ENCODE measurements at places on chromosomes 12 and 14.

- no peak for DNase-seq
Measured at GRCh38 chr14:54768501-54769129, 134.0 kb downstream of the GCH1 start.

DNA sequence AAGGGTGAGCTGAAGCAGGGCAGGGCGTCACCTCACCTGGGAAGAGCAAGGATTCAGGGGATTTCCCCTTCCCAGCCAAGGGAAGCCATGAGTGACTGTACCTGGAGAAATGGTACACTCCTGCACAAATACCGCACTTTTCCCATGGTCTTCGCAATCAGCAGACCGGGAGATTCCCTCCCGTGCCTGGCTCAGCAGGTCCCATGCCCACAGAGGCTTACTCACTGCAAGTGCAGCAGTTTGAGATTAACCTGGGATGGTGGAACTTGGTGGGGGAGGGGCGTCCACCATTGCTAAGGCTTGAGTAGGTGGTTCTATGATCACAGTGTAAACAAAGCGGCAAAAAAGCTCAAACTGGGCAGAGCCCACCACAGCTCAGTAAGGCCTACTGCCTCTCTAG lies 11.0 kb upstream of the DHRS4 start:
- no peak for DNase-seq

- no peak for DNase-seq
Measured at GRCh38 chr12:128852885-128853599, at the start of gene GLT1D1. Gene GLT1D1 (plus strand): TSS chr12:128853478. CDS start chr12:128853582, 104 bp downstream.

DNA sequence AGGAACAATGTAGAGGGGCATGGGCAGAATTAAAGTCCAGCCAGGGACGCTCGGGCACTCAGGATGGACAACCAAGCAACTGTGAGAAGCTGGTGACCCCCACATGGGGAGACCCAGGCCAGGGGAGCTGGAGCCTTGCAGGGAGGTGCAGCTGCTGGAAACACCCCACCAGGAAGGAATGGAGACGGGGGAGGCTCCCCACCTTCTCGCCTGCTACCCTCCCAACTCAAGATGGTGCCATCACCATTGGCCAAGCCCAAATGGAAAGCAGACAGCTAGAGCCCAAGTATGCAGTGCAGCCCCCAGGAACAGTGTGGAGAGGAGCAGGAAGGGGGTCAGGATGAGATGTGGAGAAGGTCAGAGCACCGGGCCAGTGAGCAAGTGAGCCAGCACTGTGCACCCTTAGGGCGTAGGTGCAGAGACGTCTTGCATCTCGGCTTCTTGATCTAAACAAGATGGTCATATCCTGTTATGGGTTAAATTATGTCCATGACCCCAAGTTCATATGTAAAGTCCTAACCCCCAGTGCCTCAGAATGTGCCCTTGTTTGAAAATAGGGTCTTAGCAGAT lies 159.5 kb downstream of the RIMBP2 start:
- DNase-seq, result no peak

GRCh38 chr12:66013224-66013623 lies 117.3 kb downstream of the LLPH start:
- no peak for DNase-seq

GRCh38 chr12:108410689-108411088 lies 71.6 kb upstream of the CMKLR1 start:
- DNase-seq, result no peak
